Epithelial cell of alveolus of lung (primary cell): ENCODE measurements at places on chromosomes 1 and 21. TPM values are rescaled to one million over a fixed set of nuclear protein-coding genes. Genes with fewer than 3 reads are reported as not detected.

GPR153 gene
- 5.4 and 6.6 TPM in 2 replicates for total RNA-seq

CYP4B1 gene
- not detected in 2 replicates for total RNA-seq

OR2G6 gene
- total RNA-seq: not detected in 2 replicates

CFAP107 gene
- total RNA-seq: not detected in 2 replicates

SLC6A9 gene
- 2.9 and 10.5 TPM in 2 replicates for total RNA-seq

SPRR2G gene
- not detected in 2 replicates for total RNA-seq

HPCAL4 gene
- total RNA-seq: not detected in 2 replicates

COL16A1 gene
- total RNA-seq: 97.9 and 173 TPM in 2 replicates

TNFRSF4 gene
- total RNA-seq: 2.3 TPM in 1 of 2 replicates, not detected in the other

GJA5 gene
- total RNA-seq: 0.26 and 0.40 TPM in 2 replicates

PROK1 gene
- total RNA-seq: not detected in 2 replicates

MRPS14 gene
- 19.8 and 30.4 TPM in 2 replicates for total RNA-seq

CASQ1 gene
- total RNA-seq: not detected in 2 replicates

INSRR gene
- total RNA-seq: not detected in 2 replicates

TLCD4 gene
- total RNA-seq: 0.78 and 1.0 TPM in 2 replicates

PCP4 gene
- total RNA-seq: not detected in 2 replicates

CHIT1 gene
- not detected in 2 replicates for total RNA-seq

LEMD1 gene
- not detected in 2 replicates for total RNA-seq

SLC6A17 gene
- total RNA-seq: 0.13 TPM in 1 of 2 replicates, not detected in the other

ARMH1 gene
- total RNA-seq: 1.2 TPM in 1 of 2 replicates, not detected in the other

LEFTY2 gene
- total RNA-seq: not detected in 2 replicates

ERO1B gene
- total RNA-seq: 3.6 and 4.2 TPM in 2 replicates

OR6K3 gene
- total RNA-seq: not detected in 2 replicates

GRIK3 gene
- not detected in 2 replicates for total RNA-seq

RCC2 gene
- 45.0 and 46.8 TPM in 2 replicates for total RNA-seq

C1orf115 gene
- total RNA-seq: 1.7 and 5.2 TPM in 2 replicates

ZNF669 gene
- 4.9 and 14.8 TPM in 2 replicates for total RNA-seq

TCHH gene
- under 0.01 TPM in 1 of 2 replicates, not detected in the other for total RNA-seq

BCAN gene
- not detected in 2 replicates for total RNA-seq

SLAMF6 gene
- total RNA-seq: not detected in 2 replicates

OR2T33 gene
- total RNA-seq: not detected in 2 replicates

TMEM79 gene
- 2.5 and 6.6 TPM in 2 replicates for total RNA-seq

LIN28A gene
- not detected in 2 replicates for total RNA-seq

XCL1 gene
- not detected in 2 replicates for total RNA-seq

C1orf198 gene
- 9.3 and 28.4 TPM in 2 replicates for total RNA-seq

GSTM3 gene
- total RNA-seq: 70.4 and 104 TPM in 2 replicates

HSPB7 gene
- total RNA-seq: 0.26 and 0.32 TPM in 2 replicates
